ENCODE measurements at places on chromosomes 1 and 21.

DNA sequence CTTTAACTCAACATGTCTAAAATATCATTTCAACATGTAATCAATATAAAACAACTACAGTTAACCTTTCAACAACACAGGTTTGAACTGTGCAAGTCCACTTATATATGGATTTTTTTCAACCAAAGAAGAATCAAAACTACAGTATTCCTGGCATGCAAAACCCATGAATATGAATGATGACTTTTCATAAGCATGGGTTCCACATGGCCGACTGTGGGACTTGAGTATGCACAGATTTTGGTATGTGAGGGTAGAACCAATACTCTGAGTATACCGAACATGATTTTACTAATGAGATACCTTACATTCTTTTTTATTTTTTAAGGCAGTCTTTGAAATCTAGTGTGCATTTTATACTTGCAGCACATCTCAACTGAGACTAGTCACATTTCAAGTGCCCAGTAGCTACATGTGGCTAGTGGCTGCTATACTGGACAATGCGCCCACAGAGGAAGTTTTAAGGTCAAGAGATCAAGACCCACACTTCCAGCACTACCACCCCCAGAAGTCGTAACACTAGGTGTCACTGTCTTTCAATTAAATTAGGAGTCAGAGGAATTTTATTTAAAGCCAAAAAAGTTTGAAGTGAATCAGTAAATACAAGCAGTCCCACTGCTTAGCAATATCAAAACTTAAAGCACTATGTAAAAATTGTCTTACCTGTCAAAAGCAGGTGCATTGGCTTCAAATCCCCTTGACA is 40.0 kb downstream of the SYNJ1 start:
- no peak for DNase-seq

DNA sequence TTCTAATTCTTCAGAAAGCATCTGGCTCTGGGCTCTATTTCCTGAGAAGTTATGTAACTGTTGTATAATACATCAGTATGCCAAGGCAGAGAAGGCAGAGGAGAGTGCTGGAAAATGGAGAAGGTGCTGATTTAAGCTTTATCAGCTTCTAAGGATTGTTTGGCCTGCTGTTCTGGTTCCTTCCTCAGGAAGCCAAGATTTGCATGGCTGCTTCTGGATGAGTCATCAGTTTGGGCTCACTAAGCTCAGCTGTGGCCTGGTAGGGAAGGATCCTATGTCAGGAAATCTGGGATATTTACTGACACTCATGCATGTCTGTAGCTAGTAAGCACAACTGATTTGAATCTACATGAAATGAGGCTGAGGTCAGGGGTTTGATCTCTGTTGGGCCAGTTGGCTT is 73.2 kb upstream of the ADGRL4 start:
- no peak for DNase-seq

- no peak for DNase-seq
Measured at GRCh38 chr21:42527489-42528158, 14.0 kb downstream of the SLC37A1 start.

DNA sequence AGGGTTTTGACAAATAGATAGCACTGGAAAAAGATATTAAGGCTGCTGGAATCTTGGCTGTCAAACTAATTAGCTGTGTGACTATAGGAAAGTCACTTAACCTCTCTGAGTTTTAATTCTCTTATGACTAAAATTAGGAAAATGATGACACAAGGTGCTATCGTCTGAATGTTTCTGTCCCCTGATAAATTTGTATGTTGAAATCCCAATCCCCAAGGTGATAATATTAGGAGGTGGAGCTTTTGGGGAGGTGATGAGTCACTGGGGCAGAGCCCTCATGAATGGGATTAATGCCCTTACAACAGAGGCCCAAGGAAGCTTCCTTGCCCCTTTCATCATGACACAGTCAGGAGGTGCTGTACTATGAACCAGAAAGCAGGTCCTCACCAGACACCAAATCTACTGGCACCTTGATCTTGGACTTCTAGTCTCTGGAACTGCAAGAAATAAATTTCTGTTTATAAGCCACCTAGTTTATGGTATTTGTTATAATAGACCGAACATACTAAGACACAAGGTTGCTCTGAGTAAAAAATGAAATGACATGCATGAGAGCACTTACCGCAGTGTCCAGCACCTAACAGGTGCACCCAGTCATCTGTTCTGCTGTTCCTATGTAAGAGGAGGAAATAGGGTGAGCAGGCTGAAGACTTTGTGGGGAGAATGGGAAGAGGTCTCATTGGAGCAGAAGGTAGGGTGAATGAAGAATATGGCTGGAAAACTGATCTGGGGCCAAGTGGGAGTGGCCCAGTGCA is 26.3 kb upstream of the DISP1 start:
- DNase-seq, result no peak

- no peak for DNase-seq
Measured at GRCh38 chr1:119001181-119002027, 13.3 kb upstream of the TBX15 start.

- DNase-seq, result no peak
Measured at GRCh38 chr1:226568975-226569741, 20.6 kb downstream of the STUM start.

GRCh38 chr1:25743164-25744139 is 56.5 kb upstream of the SELENON start:
- DNase-seq, result no peak

- DNase-seq, result no peak
Measured at GRCh38 chr1:55957276-55957675, 622.1 kb downstream of the PLPP3 start.

DNA sequence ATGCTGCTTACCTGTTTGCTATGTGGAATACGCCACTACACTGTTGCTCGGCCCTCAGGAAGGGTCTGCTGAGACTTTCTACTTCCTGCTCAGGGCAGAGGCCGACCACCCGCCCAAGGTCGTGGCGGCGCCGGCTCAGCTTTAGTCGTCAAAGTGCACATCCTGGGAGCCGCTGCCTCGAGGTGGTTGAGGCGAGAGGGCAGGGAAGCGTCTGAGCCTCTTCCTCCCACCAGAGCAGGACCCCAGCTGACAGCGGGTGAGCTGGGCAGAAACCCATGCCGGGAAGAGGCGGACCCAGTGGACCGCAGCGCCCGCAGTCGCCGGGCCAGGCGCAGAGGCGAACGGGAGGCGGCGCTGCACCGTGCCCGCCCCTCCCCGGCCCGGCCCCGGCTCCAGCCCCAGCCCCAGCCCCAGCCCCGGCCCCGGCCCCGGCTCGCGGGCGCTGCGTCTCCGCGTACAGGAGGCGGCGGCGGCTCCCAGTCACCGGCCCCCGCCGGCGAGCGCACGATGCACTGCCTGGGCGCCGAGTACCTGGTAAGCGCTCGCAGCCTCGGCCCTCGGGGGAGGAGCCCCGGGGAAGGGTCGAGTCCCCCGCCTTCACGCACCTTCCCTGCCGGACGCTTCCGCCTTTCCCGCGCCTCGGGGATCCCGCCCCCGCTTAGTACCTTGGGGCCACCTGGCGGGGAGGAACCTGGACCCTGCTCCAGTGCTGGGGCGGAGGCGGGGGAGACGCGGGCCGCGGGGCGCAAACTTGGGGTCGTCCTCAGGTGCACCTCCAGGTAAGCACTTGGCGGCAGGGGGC is at the start of gene SLC44A3:
SLC44A3 (plus strand) TSS at position 413 of the 802 bp plus-strand sequence; CDS start at position 508, 95 bp downstream.
- no peak for DNase-seq

DNA sequence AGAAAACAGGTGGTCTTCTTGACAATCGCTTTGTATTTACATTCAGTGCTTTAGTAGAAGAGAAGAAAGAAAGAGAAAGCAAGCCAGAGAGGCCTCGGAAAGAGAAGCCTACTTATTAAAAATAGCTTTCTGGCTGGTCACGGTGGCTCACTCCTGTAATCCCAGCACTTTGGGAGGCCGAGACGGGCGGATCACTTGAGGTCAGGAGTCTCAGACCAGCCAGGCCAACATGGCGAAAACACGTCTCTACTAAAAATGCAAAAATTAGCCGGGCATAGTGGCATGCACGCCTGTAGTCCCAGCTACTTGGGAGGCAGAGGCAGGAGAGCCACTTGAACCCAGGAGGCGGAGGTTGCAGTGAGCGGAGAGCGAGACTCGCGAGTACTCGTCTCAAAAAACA is 1.8 kb upstream of the SLC19A2 start:
- no peak for DNase-seq

- no peak for DNase-seq
Measured at GRCh38 chr1:94332516-94332915, 85.7 kb upstream of the ABCD3 start.

DNA sequence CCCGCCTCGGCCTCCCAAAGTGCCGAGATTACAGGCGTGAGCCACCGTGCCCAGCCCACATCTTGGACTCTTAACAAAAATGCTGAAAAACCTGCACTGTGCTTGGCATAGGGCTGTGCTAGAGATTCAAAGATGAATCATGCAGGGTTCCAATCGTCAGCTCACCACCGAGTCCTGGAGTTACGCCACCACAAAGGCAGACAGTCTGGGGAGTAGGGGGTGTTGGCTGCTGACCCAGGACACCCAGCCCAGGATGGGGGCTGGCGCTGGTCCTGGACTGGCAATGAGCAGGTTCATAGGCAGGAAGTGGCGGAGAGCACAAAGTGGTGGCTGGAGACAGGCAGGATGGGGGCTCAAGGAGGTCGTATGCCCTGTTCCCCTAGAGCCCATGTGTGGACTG is 16.0 kb downstream of the PSRC1 start:
- no peak for DNase-seq

- no peak for DNase-seq
Measured at GRCh38 chr1:183630748-183631147, 4.8 kb downstream of the ARPC5 start.

DNA sequence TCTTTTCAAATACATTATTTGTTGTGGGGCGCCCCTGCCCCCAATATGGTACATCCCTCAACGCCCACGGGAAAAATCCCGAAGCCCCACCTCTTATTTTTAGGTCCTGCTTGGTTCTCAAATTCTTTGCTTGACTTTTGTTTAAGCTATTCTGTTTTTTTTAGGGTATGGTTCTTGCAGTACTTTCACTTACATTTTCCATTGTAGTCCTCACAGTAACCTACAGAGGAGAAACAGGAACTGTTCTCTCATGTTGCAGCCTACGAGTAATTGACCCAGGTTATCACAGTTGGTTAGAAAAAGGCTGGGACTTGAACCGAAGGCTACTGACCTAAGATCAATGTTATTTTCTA is 697 bp upstream of the C21orf91 start:
- DNase-seq, result no peak

GRCh38 chr1:29267321-29268070 is 31.2 kb downstream of the PTPRU start:
- no peak for DNase-seq

GRCh38 chr21:41164981-41165655 is 2.8 kb upstream of the BACE2 start:
- DNase-seq, result no peak

- no peak for DNase-seq
Measured at GRCh38 chr1:193157360-193157759, 29.1 kb downstream of the B3GALT2 start.

GRCh38 chr1:156097499-156098178 is 15.4 kb upstream of the MEX3A start:
- no peak for DNase-seq

DNA sequence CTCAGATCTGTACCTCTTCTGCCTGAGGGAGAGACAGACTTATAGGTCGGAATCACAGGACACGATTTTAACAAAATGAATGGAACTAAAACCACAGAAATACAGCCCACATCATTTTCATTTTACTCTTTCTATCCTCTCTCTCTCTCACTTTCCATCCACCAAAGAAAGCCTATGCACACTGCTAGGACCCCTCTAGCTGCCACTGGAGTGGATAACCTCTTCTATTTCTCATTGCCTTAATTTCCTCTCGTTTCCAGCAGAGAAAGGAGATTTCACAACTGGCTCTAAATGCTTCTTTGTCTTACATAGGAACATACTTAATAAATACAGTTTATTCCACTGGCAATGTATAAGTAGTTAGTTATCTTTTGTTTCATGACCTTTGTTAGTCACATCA is 867.8 kb upstream of the ADGRL4 start:
- no peak for DNase-seq

DNA sequence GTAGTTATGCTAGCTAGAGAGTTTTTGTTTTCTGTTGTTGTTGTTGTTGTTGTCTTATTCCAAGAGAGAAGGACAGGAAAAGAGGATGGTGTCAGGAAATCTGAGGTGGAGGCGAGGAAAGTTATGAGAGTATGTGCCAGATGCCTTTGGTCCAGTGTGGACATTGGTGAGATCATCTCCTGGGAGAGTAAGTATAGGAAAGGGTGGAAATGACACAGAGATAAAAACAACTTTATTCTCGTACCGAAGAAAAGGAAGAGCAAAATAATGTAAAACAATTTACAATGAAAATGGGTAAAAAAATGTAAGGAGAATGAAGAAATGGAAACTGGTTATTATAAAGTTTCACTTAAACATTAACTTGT is 97.4 kb upstream of the ADGRL2 start:
- no peak for DNase-seq

GRCh38 chr1:87044840-87045239 is 130.4 kb downstream of the HS2ST1 start:
- no peak for DNase-seq

DNA sequence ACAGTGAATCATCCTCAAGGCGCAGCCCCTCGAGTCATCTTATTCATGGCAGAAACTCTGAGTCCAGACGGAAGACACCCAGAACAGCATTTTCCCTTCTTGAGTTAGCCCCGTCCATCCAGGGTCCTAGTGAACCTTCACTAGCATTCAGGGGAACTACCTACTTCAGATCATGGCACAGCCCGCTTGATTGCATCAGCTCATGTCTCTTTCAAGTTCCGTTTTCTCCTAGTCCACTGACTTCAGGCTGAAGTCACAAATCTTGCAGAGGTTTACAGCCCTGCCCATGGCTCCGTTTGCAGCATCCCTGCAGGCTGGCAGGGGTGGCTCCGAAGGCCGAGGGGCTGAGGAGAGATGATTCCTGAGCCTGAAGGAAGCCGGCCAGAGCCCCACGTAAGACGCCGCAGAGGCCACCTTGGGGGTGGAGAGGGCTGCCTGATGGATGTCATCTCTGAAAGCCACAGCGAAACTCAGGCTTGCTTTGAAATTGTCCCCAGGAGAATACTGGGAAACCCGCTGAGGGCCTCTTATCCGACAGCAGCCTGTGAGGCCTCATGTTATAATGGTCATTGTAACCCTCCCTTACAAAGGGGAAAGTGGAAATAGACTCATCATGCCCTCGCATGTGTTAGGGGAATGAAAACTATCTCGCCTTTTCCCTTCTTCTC is 310.2 kb upstream of the AJAP1 start:
- no peak for DNase-seq

DNA sequence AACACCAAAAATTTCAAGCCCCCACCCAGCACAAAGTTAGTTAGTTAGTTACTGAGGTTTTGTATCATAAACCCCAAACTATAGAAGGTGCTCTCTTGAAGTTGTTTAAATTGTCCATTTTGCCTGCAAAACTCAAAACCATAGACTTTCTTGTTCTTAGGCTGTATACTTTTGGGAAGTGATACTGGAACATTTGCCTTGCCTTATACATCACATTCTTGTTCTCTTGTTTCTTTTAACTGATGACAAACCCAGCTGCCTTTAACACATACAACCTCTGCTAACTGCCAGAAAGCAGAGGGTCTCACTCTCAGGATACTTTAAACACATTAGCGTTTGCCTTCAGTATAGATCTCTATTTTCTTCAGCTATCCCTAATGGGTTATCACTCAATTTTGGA is 570.5 kb downstream of the MRPL39 start:
- no peak for DNase-seq

GRCh38 chr21:46334351-46335140 is 10.6 kb downstream of the PCNT start:
- DNase-seq, result no peak

- no peak for DNase-seq
Measured at GRCh38 chr1:7539769-7540175, 231.3 kb upstream of the VAMP3 start.

- DNase-seq, result no peak
Measured at GRCh38 chr1:33433509-33434362, 2.8 kb upstream of the PHC2 start.

GRCh38 chr1:229689904-229690303 is 63.9 kb downstream of the URB2 start:
- no peak for DNase-seq
